ENCODE measurements at places on chromosomes 3 and 15. TPM values are rescaled to one million over a fixed set of nuclear protein-coding genes. Genes with fewer than 3 reads are reported as not detected.

DNA sequence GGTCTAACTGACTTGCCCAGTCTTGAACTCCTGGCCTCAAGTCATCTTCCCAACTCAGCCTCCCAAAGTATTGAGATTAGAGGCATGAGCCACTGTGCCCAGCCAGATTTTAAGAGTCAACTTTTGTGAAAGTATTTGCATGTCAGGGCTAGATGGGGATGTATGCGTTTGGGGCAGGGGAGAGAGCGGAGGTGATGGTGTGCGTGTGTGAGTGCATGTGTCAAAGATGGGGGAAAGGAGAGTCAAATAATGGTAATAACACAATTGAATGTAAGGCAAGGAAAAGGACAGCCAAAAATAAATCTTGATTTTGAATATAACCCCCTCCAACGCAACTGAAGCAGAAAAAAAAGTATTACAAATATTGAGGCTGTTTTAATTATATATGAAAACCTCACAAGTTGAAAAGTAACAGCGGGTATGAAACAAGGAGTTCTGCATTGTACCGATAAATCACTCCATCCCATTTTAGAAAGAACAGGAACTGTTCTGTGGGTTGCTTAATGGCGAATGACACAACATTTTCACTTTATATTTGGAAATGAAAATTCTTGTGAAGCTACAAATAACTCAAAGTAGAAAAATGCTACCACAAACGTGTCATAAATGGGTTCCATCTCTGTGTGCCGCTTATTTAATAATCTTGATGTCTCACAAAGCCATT lies 29.9 kb upstream of the LDHAL6B start:
- peaks cover 41% of the 10 kb centered on the region for H3K36me3 ChIP-seq
- peaks cover 2% of the 10 kb centered on the region for H3K27me3 ChIP-seq
- H3K27ac ChIP-seq: no peak overlapping the region
- no peak overlapping the region for H3K4me3 ChIP-seq
- DNase-seq: no peak

- no peaks in the 10 kb centered on the region for H3K27me3 ChIP-seq
- peak overlapping the region; percentile 16 for H3K4me3 ChIP-seq
- DNase-seq: peak; percentile 66
- H3K36me3 ChIP-seq: peaks cover 33% of the 10 kb centered on the region
- H3K27ac ChIP-seq: peak overlapping the region; percentile 90
These were observed 77.1 kb upstream of the BCL6 start for GRCh38 chr3:187822402-187822801.

- peaks cover 56% of the 10 kb centered on the region for H3K4me1 ChIP-seq
- H3K36me3 ChIP-seq: peaks cover 48% of the 10 kb centered on the region
- no peak overlapping the region for H3K4me3 ChIP-seq
- no peaks in the 10 kb centered on the region for H3K27me3 ChIP-seq
These were observed 71.2 kb downstream of the GOLIM4 start for GRCh38 chr3:168024537-168024941.

DNA sequence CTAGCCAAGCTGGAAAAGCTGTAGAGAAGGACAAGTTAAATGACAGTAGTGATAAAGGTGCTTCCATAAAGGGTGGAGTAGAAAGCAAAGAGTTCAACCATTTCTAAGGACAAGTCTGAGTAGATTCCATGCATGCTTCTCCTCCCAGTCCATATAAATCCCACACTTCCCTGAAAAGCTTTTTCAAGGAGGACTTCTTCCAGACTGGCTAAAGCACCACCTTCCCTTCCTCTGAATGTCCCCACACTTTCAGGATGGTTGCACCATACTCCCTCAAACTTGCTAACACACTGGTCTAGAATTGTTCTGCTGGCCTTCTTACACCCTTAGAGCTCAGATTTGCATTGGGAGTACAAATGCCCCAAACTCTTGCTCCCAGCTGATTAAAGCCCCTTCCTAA lies 40.9 kb downstream of the FBN1 start:
- no peak for DNase-seq
- peaks cover 6% of the 10 kb centered on the region for H3K27me3 ChIP-seq

ECE2 gene
- total RNA-seq: not detected

MYO1E gene
- 90.4 TPM for total RNA-seq

ZMAT3 gene
- total RNA-seq: 17.1 TPM

All from activated CD8-positive, alpha-beta T cell treated with anti-CD3 and anti-CD28 coated beads, Interleukin-2, amount 10 ng/mL, durations not matched to agents 7 days and 5 days (primary cell).